ENCODE measurements at places on chromosomes 12 and 14. TPM values are rescaled to one million over a fixed set of nuclear protein-coding genes. Genes with fewer than 3 reads are reported as not detected.

DNA sequence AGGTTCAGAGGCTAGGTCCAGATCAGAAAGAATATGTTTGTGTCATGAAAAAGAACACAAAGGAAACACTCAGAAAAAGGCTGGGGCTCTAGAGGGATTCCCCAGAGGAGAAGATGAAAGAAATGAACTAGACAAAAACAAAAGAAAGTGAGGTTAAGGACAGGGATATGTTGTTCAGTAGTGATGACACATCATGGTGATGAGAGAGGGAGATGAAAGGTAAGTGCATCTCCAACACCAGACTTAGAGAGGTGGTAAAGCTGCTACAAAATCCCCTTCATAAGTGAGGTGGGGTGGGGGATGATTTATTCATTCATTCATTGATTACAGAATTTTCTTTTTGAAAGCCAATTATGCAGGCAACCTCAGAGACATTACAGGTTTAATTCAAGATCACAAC, 19.6 kb upstream of the SLC8A3 start:
- DNase-seq = no peak

DNA sequence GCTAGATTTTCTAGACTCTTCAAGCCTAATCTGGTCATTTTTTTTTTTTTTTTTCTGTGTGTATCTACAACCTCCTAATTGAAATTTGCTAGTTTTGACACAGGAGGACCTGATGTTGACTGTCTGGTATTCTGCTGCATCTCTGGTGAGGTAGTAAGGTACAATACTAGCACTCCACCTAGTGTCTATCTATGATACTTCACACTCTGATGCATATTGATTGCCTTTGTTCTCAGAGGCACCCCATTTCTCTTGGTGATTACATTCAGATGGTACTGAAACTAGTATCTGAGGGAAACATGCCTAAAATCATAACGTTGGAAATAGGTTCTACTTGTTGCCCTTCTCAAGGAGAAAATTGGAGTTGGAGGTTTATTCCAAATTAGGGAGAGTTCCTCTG, 930.5 kb upstream of the NOVA1 start:
- DNase-seq = peak; percentile 50

DNA sequence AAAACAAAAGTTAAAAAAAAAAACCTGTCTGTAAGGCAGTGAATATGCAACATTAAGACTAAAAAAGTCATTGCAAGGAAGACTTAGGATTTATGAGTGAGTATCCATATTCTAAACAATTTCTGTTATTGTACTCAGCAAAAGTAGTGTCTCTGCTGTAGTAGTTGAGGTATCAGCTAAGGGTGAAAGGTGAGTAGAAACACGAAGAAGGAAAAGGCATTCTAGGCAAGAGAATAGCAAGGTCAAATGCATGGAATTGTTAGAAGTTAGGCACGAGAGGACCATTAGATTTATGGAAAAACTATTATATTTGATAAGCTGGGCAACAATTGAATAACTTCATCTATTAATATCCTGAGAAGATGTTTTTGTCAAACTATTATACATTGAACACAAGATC, 1.8 kb downstream of the EID3 start:
- no peak for DNase-seq

DNA sequence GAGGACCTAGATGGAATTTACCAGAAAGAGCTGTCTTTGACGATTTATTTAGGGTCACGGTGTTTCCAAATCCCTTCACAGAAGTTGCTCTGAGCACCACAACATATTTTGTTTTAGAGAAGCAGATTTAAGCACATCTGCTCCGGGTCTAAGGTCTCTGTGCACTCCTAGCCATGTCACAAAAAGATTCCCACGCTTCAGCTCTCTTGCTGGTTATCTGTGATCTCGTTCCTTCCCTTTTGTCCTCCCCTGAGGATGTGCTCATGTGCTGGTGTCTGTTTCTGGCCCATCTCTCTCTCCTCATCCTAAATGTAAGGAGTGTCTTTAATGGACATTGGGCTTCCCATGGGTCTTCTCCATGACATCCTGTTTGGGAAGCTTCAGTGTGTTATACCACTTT, 53.7 kb upstream of the GNPNAT1 start:
- no peak for DNase-seq

SHMT2 gene
- total RNA-seq = 148 TPM

- no peak for DNase-seq
These were observed 1540.3 kb upstream of the TMEM132C start for GRCh38 chr12:126726481-126727217.

DNA sequence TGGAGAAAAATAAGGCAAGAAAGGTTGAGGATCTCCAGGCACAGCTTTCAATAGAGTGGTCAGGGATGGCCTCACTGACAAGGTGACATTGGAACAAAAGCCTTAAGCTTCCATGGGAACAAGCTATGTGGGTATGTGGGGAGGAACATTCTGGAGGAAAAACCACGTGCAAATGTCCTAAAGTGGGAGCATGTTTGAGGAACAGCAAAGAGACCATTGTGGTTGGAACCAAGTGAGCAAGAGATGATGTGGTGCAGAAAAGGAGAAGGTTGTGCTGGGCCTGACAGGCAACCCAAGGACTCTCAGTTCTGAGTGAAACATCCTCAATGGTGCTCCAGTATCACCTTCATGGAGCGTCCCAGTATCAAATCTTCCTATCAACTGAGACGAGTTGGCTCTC, 184.0 kb downstream of the CAND1 start:
- DNase-seq = no peak

- DNase-seq = no peak
These were observed 156.1 kb downstream of the PTCSC3 start for GRCh38 chr14:36020120-36021029.

DNA sequence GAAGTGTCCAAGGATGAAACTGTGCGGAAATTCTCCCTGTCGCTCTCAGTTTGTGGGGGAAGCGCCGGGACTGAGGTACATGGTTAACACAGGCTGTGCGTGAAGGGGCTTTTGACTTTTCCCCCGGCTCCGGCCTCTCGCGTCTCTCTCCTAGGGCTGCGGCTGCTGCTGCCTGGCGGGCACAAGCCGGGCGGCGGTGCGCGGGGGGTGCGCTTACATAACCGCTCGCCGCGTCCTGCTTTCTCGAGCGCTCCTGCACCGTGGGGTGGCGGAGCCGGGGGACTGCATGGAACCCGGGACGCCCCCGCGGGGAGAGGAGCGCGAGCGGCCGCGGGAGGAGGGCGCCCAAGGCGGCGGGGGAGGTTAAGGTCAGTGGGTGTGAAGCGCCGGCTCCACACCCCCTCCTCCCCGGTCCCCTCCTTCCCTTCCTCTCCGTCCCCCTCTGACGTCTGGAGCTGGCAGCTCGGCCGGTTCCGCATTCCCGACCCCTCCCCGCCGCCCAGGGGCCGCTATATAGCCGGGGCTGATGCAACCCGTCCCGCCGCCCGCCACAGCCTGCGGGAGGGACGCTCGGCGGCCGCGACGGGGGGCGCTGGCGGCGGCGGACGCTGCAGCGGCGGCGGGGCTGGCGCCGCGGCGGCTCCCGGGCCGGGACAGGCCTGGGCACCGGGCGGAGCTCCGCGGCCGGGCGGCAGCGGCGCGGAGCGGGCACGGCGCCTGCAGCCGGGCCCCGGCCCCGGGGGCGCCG, at the start of gene JDP2:
JDP2 (plus strand) TSS at position 541 of the 748 bp plus-strand sequence. CDS start 9,899 bp downstream, outside the sequence.
- DNase-seq = peak; percentile 57

ADAM20 gene
- total RNA-seq = 0.44 TPM

Data from endothelial cell of umbilical vein (primary cell).